Sigmoid colon (tissue), 7 donors: ENCODE measurements at places on chromosomes 2 and 18.

- no peak for DNase-seq
These were observed 253.8 kb downstream of the TGIF1 start for GRCh38 chr18:3703732-3704176.

DNA sequence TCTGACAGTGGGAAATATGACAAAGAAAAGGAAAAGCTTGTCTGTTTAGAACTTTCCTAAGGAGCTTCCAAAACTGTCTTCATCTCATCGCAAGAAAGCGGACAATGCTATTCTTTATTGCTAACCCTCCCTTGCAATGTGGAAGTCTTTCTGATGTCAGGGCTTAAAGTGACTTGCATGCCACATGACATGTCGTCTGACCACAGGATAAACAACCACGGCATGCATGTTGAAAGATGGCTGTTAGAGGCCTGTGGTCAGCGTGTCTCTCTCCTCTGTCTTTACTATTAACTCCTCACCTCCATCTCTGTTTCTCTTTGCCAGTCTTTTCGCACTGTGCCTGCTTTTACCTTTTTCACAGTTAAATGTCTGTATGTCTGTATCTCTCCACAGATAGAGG, 389.8 kb downstream of the LNPK start:
- DNase-seq: no peak

GRCh38 chr2:68643011-68643873, at the start of gene PROKR1:
Gene PROKR1, plus strand, starts transcription at chr2:68643579. Its CDS starts 2,243 bp downstream, at chr2:68645822.
- DNase-seq: no peak

GRCh38 chr2:110747522-110748488, 15.4 kb downstream of the ACOXL start:
- DNase-seq: no peak

- DNase-seq: peak; percentile 12
These were observed 16.8 kb upstream of the RHOB start for GRCh38 chr2:20430035-20430434.

DNA sequence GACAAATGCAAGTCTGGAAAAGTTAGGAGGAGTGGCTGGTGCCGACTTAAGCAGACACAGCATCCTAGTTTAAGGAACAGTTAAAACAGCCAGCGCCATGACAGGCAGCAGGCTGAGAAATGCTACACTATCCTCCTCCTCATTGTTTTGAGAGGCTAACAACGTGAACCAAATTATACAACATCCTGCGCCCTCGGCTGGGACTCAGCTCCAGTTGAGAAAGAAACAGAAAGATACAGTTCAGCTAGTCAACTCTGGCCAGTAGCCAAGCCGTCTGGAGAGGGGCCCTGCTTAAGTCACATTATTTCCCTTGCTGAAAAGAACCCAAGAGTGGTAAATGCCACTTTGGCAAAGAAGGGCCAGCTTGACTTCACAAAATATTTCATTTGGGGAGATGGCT, 90.2 kb downstream of the BCL11A start:
- peak; percentile 77 for DNase-seq

DNA sequence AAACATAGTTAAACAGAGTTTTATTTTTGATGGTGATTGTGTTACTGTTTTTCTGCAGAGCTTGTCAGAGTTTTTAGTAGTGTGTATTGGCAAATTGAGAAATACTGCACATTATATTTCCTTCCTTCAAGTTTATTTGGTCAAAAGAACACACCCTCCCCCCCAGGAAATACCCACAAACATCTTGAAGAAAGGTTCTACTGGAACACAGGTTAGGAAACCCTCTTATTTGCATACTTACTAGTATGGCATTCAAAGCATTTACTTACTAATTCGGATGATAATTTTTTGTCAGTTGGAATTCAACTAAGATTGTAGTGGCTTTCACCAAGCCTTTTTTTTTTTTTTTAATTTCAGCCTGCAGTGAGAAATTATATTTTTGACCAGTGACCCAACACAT, 9.1 kb downstream of the CAB39 start:
- no peak for DNase-seq

- no peak for DNase-seq
These were observed 69.6 kb upstream of the SCN1A start for GRCh38 chr2:166197446-166197845.
